Astrocyte of the spinal cord (primary cell): ENCODE measurements at places on chromosomes 5 and 9.

GRCh38 chr9:120768247-120768646 is 25.0 kb downstream of the FBXW2 start:
- no peak for DNase-seq

DNA sequence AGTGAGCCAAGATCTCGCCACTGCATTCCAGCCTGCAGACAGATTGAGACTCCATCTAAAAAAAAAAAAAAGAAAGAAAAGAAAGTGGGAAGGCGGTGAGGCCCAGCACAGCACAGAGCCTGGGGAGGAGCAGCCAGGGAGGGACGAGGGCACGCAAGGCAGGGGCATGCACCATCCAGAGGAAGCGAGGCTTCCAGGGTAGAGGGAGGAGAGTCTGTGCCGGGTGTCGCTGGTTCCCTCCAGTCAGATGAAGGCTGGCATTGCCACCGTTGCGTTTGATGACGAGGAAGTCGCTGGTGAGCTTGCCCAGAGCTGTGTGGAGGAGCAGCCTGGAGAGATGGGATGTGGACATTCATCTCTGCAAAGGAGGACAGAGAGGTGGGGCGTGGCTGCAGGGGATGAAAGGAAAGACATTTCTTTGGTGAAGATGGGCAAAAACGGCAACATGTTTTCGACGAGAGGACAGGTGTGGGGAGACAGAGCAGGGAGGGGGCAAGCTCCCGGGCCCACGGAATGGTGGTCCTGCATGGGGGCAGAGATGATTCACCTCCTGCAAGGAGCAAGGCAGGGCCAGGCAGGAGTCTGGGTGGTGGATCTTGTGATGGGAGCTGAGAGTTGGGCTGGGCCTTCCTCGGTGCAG is 18.6 kb upstream of the OLFM1 start:
- no peak for DNase-seq

DNA sequence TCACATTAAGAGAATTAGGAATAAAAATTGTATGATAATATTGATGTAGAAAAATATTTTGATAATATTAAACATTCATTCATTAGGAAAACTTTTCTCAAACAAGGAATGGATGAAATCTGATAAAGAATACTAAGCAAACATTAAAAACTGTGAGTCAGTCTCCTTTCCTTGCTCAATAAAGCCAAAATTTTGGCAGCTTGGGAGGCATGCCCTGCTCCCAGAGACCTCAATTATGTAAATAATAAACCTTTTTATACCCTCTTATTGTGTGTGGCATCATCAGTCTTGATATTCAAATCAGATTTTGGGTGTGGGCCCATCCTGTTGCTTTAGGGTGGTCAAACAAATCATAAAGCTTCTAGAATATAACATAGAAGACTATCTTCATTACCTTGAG is 36.6 kb upstream of the CCL21 start:
- DNase-seq = no peak

- DNase-seq = peak; percentile 12
Measured at GRCh38 chr5:176535101-176535663, 2.0 kb downstream of the RNF44 start.

DNA sequence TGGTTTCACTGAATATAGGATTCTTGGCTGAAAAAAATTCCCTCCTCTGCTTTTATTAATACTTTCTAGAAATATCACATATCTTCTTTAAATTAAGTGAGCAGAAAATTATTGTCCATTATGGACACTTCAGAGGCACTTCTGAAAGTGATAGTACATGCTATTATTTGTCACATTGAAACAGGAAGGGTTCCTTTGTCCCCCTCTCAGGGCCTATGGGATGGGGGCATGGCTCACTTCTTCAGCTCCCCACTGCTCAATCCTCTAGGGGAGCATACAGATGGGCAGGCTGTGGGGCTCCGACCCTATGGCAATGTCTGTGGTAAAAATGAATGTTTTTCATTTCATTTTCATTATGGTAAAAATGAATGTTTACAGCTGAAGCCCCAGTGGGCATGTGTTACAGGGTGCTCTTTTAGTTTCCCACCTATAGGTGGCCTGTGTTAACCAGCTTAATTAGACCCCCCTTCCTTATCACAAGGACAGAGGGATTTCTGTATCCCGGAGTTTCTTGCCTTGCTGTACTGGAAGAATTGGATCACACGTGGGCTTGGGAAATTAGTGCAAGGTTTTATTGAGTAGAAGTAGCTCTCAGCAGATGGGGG is 1225.2 kb downstream of the PTPRD start:
- DNase-seq = no peak
